Caco-2 (cell line): ENCODE measurements at places on chromosomes 1 and 21. TPM values are rescaled to one million over a fixed set of nuclear protein-coding genes. Genes with fewer than 3 reads are reported as not detected.

DNA sequence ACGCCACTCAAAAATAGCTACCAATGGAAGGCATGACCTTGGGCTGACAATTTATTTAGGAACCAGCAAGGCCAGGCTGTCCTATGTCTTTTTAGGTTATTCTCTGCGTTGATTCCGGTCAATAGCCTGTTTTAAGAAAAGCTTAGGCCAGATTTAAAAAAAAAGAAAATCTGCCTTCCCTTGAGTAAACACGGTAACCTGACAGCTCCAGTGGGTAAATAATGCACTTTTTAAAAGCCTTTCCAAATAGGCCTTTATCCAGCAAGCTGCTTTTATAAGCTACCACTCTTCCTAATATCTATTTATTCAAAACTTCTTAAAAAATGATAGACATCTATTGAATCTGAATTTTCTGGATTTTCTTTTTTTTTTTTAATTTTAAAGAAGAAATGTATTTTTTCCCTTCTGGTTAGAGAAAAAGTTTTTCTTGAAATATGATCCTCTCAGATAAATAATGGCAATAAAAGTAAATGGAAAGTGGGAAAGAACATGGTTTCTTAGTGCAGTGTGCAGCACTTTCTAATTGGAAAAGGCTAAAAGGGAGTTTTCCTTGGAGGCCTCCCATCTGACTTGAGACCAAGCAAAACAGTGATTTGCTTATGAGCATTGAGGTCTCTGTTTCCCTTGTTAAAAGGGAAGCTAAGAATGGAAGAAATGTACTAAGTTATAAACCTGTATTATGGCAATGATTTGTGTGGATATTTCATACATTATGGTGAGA is 281.0 kb upstream of the RUNX1 start:
- DNase-seq = no peak

GRCh38 chr1:66276218-66276617 is 257.7 kb upstream of the SGIP1 start:
- DNase-seq = no peak

DMRTA2 gene
- total RNA-seq = 3.1 and 3.4 TPM in 2 replicates

DNA sequence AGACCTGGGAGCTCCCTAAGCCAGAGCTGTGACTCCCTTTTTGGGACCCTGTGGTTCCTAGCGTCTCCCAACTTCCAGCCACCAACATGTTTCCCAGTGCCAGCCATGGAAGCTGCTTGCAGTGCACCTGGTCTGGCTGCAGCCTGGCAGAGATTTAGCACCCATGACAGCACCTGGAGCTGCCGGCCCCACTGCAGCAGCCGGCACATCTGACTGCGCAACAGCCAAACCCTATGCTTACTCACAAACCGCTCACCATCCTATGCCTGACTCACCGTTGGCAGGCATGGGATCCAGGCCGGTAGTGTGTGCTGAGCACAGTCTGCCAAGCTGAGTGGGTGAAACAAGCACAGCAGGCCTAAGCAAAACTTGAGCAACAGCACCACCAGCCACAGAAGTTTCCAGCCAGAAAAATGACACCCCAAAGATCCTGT is 435.9 kb upstream of the PRMT6 start:
- DNase-seq = no peak

PLPP3 gene
- 39.2 and 41.0 TPM in 2 replicates for total RNA-seq

GRCh38 chr1:63799820-63800219 is 26.0 kb downstream of the ROR1 start:
- no peak for DNase-seq

EIF4G3 gene
- 55.3 and 55.4 TPM in 2 replicates for total RNA-seq
